ENCODE measurements at places on chromosomes 2 and 18.
A peak's percentile ranks its signal among the peaks of the same experiment; 100 is the strongest.

DNA sequence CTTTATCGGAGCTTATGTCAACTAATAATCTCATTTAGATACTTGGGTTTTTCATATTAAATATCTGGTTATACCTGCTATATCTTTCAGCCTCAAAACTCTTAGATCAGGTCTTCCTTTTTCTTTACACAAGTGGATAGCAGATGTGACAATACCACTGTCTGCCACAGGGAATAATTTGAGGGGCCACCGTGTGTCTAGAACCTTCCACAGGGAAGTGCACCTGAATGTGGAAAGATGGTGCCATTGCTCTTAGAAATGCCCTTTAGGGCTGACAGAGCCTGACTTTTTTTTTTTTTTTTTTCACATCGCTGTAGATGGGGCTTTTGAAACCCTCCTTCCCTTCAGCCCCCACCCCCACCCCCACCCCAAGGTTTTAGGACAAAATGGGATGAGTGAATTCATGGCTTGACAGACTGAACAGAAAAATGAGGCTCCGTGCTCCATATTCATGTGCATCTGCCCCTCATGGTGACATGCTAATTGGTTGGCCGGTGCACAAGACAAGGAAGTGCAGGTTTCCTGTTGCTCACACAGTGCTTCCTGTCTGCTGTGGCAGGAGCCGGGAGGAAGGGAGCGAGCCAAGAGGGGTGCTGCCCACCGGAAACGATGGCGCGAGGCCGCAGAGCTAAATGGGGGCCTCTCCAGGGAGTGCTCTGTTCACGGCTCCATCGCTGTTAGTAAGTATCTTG, 246.0 kb downstream of the LDLRAD4 start:
- peak; percentile 71 for DNase-seq

DNA sequence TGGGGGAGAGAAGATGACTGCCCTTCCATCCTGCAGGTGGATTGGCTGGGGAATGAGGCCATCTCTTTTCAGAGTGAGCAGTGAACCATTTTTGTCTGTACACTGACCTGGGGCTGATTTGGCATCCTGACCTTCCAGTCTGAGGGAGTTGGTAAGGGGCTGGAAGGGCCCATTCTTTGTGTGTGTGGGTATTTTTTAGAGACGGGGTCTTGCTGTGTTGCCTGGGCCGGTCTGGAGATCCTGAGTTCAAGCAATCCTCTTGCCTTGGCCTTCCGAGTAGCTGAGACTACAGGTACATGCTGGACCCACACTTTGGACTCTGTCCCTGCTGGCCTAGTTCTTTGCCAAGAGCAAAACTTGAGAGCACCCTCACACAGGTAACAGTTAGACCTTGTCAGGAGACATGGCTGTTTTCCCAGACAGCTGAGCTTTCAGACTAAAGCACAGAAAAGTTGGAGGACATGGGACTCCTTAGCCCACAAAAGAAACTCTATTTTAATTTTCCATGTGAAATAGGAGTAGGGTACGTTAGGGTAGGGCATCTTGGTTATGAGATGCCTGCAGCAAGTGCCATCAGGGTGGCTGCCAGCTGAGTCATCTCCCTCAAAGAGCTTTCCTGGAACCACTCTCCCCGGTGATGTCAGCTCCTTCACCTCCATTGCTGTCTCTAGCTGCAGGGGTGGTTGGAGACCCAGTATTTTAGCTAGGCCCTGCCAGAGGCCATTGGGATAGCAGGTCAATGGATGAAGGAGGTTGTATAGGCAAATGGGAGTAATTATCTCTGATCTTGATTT, 60.7 kb downstream of the DGKD start:
- no peak for DNase-seq

DNA sequence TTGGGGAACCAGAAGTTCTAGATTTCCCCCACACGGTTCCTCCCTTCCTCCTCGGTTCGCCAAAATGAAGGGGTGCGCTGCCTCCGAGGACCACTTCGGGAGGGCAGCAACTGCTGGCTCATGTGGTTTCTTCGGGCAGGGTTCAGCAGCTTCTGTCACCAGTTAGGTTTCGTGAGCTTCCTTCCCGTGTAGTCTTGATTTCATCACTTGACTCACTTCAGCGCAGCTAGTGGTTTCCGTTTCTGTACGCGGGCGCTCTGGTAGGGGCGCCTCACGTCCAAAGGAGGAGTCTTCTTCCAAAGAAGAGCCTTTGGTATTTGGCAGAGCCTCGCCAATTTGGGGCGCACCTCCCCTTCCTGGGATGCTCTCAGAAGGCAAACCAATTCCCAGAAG, 485 bp upstream of the GALNT3 start:
- DNase-seq = peak; percentile 60

- DNase-seq = no peak
Measured at GRCh38 chr2:136334967-136335366, 217.0 kb upstream of the CXCR4 start.

- DNase-seq = no peak
Measured at GRCh38 chr2:230865307-230865765, 594 bp downstream of the ITM2C start.

- DNase-seq = peak; percentile 51
Measured at GRCh38 chr2:27959496-27959895, 69.0 kb downstream of the BABAM2 start.

GRCh38 chr2:165357758-165358157, 111.7 kb upstream of the CSRNP3 start:
- no peak for DNase-seq

DNA sequence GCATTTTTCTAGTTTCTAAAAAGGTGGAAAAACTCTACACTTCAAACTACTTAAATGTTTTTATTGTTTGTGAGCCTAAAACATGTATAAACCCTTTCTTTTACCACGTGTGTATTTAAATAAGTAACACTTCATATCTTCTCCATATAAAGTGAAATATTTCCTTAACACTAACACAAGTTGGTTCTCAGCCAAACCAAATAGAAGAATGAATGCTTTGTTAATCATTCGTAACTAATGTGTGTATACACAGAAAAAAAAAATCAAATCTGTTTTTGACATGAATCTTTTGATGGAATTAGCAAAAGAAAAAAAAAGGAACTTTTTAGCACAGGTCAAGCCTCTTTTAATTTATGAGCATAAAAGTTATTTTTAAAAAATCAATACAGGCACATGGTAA, 89.3 kb downstream of the EHBP1 start:
- DNase-seq = peak; percentile 81

DNA sequence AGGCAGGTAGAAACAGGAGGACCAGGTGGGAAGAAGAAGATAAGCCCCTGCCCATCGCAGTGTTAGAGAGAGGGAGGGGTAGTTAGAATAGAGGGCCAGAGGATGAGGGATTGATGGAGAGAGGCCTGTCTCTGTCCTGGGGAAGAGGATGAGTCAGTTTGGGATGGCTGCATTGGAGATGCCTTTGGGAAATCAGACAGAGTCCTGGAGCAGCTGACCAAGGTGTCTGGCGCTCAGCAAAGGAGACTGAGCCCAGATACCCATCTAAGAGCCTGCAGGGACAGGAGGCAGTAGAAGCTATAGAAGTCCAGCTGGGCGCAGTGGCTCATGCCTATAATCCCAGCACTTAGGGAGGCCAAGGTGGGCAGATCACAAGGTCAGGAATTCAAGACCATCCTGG, 177.8 kb upstream of the HAAO start:
- no peak for DNase-seq

- no peak for DNase-seq
Measured at GRCh38 chr2:152492131-152492530, 157.2 kb downstream of the FMNL2 start.

- DNase-seq = peak; percentile 37
Measured at GRCh38 chr18:45688833-45689232, 35.1 kb upstream of the SLC14A1 start.

GRCh38 chr2:177169810-177170514, 42.6 kb upstream of the HNRNPA3 start:
- DNase-seq = peak; percentile 73

- DNase-seq = peak; percentile 31
Measured at GRCh38 chr2:200705305-200706041, 106.2 kb upstream of the BZW1 start.

DNA sequence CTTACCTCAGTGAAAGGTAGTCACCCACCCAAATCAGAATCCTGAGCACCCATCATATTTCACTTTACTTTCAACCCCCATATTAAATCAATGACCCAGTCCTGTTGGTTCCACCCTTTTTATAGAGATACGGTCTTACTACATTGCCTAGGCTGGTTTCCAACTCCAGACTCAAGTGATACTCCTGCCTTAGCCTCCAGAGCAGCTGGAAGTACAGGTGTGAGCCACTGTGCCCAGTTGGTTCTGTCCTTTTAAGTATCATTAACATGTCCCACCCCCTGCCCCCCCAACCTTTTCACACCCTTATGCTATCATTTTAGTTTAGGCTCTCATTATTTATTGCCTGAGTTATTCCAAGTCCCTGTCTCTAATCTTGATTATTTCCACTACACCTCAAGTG, 28.7 kb downstream of the MSH6 start:
- DNase-seq = no peak

DNA sequence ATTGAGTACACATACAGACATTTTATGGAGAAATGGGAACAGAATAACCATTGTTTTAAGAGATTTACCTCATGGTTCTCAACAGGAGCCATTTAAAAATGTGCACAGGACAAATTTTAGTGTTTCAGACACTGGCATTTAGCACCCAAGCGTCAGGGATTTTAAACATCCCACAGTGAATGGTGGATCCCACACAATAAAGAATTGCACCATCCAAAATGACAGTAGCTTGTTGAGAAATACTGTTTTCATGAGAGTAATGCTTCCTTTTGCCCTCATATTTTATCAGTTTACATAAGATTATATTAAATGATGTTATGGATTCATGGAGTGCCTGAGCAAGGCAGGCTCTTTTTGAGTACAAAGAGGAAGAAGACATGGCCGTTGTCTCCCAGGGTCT, 54.0 kb downstream of the MFSD6 start:
- DNase-seq = no peak

GRCh38 chr2:215760091-215760490, 253.3 kb downstream of the MREG start:
- no peak for DNase-seq

GRCh38 chr18:30439174-30439573, 603.4 kb downstream of the DSC3 start:
- DNase-seq = no peak

GRCh38 chr2:183519371-183520056, 395.3 kb downstream of the NUP35 start:
- DNase-seq = peak; percentile 49

DNA sequence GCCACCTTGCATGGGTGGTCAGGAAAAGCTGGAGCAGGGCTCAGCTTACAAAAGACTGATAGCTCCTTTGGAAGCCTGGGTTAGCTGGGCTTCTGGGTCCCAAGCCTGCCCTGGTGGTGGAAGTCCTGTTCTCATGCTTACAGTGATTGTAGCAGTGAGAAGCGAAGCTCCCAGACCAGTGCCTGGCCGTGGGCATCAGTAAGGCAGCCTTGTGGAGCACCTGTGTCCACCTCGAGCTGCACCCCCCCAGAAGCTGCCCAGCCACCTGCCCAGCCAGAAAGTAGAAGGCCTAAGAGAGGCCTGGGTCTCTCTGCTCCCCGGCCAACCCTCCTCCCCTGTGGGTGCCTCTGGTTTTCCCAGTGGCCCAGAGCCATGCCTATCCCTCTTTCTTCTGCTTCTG, 10.5 kb downstream of the GLI2 start:
- DNase-seq = no peak

DNA sequence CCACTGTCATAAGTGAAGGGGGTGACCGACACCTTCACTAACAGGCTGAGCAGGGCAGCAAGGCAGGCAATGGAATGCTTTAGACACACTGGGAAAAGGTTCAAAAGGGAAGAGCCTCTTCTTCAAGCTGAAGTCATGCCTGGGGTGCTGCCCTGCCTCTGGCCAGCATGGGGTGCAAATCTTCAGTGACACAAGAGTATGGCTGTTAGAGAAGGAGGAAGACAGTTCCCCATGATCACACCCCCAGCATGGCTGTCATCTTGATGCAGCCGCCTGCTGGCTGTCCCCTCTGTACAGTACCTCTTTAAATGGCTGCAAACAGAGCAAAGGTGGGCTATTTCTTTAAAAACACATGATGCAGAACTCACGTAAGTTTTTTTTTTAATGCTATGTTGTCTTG, 71.9 kb downstream of the INPP4A start:
- no peak for DNase-seq

DNA sequence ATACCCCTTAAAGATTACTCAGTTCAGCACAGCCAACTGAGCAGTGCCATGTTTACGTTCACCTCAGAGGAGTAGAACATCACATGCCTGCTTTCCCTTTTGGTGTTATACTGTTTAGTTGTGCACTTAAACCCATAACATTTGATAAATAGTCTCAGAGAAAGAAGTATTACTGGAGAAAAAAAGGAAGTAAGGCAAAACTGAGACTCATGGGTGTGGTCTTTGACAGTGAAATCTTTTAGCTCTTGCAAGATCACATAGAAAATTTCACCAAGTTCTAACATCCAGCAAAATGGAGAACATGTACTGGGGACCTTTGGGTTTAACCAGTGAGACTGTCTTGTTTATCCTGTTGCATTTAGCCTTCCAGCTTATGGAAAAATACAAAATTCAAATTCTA, 5.6 kb downstream of the TANK start:
- DNase-seq = no peak

DNA sequence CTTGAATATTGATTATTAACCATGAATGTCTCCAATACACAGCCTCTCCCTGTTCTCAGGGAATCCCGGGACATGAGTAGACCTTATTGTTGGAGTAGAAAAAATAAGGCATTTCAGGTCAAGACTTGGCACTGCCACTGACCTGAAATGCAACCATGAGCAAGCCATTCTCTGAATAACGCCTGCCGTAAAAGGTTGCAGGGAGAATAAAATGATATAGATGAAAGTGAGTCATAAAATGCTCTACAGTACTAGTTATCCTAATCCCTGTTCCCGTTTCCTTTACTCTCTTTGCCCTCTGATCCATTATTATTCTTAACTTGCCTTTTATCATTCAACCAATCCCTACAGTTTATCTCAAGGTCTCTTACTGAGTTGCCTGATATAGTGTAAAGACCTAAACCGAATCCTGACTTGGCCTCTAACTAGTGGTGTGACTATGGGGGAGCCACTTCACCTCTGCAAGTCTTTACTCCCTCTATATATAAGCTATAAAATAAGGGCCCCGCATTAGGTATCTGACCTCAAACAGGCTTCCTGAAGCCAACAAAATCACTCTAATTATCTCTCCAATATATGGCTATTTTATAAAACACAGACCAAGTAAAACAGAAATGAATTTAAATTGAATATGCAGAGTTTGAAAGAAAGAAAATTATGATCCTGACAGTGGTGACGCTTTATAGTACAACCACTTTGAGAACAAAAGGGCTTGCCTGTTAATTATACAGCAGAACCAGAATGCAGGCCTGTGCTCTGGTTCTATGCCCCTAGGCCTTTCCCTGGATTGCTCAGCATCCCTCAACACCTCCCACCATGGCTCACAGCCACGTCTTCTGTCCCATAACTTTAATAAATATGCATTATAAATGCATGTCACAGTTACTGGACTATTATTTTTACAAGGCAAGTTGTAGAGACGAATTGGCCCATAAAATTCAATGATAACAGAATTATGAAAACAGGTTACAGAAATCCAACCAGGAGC, 183.1 kb downstream of the STK39 start:
- DNase-seq = no peak

GRCh38 chr2:42309366-42309765, 51.7 kb downstream of the COX7A2L start:
- DNase-seq = no peak

GRCh38 chr2:21404827-21405625, 281.3 kb downstream of the TDRD15 start:
- DNase-seq = no peak

- DNase-seq = no peak
Measured at GRCh38 chr2:85599468-85600234, 2.8 kb downstream of the TMEM150A start.

Data from stomach (tissue), 19 donors.